ENCODE measurements at places on chromosomes 5 and 9. TPM values are rescaled to one million over a fixed set of nuclear protein-coding genes. Genes with fewer than 3 reads are reported as not detected.
A peak's percentile ranks its signal among the peaks of the same experiment; 100 is the strongest.

The NTNG2 gene
- total RNA-seq = 0.49 TPM

GRCh38 chr5:86968301-86968753, 299.4 kb upstream of the RASA1 start:
- peak; percentile 49 for DNase-seq

DNA sequence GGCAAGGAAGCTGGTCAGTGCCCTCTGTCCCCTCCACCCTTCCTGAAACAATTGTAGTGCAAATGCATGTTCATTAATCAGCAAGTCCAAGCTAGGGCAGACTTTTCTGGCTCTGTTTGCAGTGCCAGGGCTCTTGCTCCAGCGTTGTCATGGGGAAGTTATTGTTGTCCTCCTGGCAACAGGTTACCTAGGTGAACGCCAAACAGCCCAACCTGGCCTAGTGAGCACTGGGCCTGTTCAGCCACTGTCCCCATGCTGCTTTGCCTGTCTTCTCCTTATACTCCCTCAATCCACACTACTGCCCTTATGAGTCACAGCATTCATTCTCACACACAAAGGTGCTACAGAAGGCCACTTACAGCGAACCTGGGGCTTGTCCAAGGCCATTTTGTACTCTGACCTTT, 34.5 kb upstream of the GLIS3 start:
- DNase-seq = peak; percentile 95

DNA sequence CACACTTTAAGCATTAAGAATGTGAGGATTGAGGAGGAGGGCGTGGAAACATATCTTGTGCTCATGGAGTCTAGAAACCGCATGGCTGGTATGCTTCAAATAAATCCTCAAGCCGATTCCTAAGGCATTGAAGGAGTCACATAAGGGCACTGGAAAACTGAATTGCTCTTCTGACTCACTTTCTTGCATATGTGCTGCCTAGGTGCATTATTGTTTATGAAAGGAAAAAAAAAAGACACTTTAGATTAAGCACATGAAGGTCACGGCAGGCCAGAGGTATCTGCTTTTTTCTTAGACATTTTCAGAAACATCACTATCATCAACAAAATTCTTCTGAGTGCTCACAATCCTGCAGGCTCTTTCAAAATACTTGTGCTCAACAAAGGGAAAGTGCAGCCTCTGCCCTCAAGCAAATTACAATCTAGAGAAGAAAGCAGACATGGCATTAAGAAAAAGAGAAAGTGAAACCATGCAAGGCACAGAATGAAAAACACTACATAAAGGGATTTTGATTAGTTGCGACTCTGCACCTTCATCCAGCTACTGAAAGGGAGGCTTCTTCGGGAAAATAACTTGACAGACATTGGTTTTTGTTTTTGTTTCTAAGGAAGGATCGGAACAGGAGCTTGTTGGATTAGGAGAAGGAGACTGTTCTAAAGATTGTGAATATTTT, 2117.6 kb downstream of the MAT2B start:
- peak; percentile 15 for DNase-seq

GRCh38 chr9:36592801-36593583, 20.3 kb downstream of the MELK start:
- peak; percentile 22 for DNase-seq

DNA sequence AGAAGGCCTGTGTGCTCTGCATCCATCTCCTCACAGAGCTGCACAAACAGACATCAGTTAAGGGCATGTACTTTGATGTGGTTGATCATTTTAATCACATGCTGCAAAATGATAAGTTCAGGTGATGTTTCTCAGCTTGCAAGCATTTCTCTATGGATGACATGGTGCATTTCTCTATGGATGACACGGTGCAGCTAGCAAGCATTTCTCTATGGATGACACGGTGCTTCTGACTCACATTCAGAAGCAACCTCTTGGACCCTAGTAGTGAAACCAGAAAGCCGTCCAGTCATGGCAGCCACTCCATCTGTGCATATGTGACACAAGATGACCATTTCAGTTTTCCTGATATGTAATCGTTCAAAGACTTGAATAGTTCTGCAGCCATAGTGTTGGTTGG, 24.1 kb upstream of the RNF20 start:
- DNase-seq = no peak

- peak; percentile 28 for DNase-seq
Measured at GRCh38 chr5:36655161-36655560, 48.8 kb downstream of the SLC1A3 start.

GRCh38 chr5:38284384-38284783, 26.0 kb downstream of the EGFLAM start:
- no peak for DNase-seq

- DNase-seq = no peak
Measured at GRCh38 chr9:68819065-68819464, 114.0 kb downstream of the PIP5K1B start.

Data from M059J (cell line).